ENCODE measurements at places on chromosomes 1 and 21.
A peak's percentile ranks its signal among the peaks of the same experiment; 100 is the strongest.

- no peak for DNase-seq
Measured at GRCh38 chr1:230125640-230126528, 58.8 kb downstream of the GALNT2 start.

DNA sequence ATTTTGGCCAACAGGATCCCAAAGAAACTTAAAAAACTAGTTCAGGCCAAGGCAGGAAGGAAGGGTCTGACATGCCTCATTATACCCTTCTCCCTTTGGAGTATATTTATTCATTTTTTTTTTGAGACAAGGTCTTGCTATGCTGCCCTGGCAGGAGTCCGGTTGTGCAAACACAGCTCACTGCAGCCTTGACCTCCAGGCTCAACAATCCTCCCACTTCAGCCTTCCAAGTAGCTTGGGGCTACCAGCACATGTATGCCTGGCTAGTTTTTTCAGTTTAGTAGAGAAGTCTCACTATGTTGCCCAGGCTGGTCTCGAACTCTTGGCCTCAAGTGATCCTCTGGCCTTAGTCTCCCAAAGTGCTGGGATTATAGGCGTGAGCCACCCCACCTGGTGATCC is 5.2 kb downstream of the YARS1 start:
- DNase-seq = no peak

DNA sequence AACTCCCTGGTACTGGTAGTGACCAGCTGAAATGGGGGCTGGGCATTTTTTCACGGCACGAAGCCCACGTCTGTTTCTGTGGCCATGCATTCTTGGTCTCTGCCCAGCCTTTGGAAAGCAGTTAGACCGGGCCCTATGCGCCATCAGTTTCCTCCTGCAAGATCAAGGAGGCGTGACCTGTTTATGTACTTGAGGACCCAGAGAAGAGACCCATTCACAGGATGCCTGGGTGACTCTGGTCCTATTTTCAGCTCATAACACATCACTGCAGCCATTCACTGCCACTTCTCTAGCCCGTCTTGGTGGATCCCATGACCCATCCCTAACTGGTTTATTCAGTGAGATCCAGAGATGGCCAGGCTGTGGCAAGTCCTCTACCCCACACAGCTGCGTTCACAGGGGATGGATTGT is 70.4 kb downstream of the SPSB1 start:
- DNase-seq = no peak

DNA sequence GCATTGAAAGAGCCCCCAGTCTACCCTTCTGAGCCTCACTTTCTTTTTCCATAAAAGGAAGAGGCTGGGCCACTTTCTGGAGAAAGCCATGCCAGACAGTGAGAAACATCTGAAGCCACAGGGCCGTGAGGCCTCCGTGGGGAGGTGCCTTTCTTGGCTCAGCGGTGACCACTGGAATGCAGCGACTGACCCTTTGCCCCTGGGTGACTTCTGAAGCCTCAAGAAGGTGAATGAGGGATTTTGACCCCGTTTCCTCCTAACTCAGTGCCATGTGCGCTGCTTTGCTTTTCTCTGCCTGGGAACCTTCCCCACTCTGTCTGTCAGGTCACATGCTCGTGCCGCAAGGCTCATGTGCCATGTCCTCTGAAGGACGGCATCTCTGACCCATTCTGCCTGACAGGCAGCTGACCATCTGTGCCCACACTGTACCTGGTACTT is 44.7 kb upstream of the A3GALT2 start:
- peak; percentile 73 for DNase-seq

DNA sequence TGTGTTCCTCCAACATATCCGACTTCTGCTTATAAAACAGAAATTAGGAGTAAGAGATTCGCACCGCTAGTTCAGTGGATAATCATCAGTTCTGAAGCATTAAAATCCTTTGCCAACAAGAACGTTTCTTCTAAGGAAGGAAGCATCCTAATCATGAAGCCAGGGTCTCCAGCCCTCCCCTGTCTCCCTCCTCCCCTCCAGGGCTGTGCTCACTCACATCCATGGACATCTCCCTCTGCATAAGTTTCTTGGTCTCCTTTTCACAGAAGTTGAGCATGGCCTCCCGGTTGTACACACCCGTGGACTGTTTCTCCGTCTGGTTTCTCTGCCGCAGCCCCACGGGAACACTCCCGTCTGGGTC is 505 bp downstream of the LMOD1 start:
- no peak for DNase-seq

DNA sequence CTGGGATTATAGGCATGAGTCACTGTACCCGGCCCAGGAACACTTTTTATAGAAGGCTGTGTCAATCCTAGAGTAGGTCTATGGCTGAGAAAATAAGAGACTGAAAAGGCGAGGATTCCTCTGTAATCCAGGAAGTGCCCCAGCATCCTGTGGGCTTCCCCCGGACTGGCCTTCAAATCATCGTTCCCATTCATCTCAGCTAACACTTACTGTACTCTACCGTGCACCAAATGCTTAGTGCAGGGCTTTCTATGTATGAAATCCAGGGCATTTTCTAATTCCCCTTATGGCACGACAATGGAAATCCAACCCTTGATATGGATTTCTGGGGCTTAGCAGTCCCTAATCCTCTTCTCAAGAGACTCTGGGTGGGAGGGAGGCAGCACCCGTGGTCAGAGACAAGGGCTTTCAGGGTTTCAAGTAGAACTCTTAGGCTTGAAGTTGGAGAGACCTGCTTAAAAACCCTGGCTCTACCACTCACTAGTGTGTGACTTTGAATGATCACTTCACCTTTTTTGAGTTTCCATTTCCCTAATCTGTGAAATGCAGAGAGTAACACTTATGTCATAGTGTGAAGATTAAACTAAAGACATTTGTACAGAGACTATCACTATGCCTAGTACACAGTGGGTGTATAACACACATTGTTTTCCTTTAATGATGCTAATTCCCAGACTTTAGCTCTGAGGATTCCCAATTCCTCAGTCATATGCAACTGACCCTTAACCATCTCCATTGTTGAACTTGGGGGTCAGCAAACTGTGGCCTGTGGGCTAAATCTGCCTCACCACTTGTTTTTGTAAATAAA is 20.3 kb downstream of the MECR start:
- no peak for DNase-seq

GRCh38 chr1:76727520-76727919 is 139.8 kb upstream of the ST6GALNAC5 start:
- no peak for DNase-seq

GRCh38 chr1:202160377-202160940 is at the start of gene PTPN7:
Gene PTPN7, minus strand, starts transcription at chr1:202160602. Its CDS starts 1,200 bp downstream, at chr1:202159402.
- DNase-seq = no peak

DNA sequence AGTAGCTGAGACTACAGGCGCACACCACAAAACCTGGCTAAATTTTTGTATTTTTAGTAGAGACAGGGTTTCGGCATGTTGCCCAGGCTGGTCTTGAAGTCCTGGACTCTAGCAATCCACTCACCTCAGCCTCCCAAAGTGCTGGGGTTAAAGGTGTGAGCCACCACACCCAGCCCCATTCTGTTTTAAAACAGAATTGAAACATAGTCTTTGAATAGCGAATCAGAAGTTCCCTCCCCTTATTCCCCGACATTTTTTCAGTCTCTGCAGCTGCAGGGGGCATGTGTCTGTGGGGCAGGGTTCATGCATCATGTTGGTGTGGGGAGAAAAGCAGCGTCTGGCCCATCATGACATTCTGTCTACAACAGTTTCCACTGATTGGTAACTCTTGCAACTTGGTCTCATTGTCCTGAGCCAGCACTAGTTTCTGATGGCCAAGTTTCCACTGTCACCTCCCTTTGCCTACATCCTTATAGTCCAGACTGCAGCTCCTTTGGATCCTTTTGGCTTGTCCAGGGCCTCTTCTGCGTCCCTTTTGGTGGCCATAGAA is 15.6 kb upstream of the HHAT start:
- no peak for DNase-seq

DNA sequence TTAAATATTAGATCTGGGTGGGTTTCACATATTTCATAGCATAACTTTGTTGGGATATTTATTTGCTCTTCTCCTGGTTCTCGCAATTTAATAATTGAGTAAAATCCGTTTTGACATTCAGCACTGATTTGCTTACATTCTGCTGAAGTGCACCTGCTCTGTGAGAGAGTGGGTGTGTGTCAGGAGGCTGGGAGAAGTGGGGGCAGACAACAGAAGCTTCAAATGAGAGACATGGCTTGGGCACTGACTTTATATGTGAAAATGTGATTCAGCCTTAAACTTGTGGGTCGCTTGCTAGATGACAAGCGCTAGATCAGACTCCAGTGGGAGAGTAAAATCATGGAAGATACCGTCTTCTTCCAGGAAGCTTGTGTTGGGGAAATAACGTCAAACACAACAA is 32.4 kb upstream of the KCNA2 start:
- DNase-seq = no peak

- no peak for DNase-seq
Measured at GRCh38 chr1:158754420-158754819, at the start of gene OR6K6. Gene OR6K6, plus strand, starts transcription at chr1:158754720. Its CDS starts 168 bp downstream, at chr1:158754888.

DNA sequence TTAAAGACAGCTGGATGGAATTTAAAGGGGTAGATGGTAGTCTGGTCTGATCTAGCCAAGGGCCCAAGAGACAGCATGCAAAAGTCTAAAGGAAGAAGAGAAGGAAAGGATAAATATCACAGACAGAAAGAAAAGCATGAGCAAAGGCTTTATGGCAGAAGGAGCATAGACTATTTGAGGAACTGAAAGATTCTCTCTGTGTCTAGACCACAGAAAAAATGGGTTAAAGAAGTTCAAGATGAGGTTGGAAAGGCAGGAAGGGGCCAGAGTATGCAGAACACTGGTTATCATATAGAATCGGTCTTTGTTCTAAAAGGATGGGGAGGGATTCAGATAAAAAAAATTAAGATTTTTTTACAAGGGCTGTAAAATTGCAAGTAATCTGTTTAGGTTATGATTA is 136.8 kb upstream of the SGIP1 start:
- no peak for DNase-seq

- no peak for DNase-seq
Measured at GRCh38 chr1:47827109-47827508, 170.1 kb downstream of the TRABD2B start.

DNA sequence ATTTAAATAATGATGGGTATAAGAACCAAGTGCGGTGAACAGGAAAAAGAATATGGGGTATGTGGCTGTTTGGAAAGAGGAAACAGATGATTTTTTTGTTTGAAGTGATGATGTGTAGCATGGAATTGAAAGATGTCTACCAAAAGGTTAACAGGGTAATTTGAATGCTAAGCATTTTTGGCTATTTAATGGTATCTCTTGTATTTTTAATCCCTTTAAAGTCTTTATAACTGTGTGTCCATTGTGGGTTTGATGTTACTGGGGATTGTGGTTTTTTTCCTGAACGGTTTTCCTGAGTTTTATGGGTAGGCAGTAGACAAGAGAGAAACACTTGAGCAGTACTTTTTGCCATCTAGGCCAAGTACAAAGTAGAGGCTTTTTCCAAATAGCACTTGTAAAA is 63.2 kb downstream of the PRDM2 start:
- DNase-seq = no peak

DNA sequence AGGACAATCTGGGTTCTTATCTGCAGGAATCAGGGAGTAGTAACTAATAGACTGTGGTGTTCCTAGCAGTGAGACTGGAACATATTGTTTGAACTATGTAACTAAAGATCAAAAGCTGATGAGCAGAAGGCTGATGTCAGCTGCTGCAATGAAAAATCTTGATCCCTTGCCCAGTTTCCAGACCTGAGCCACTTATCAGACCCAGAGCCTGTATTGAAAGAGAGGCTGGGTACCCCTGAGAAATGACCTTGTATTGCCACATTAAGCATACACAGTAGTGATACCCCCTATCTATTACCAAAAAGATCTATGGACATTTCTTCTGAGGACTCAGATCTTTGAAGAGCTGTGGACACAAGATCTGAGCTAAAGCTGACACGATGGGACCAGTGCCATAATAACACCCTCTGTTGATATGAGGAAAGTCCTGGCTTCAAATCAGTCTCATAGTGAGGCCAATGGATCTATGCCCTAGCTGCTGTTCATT is 178.0 kb upstream of the GALNT2 start:
- no peak for DNase-seq

GRCh38 chr1:58722967-58723366 is 23.1 kb upstream of the MYSM1 start:
- DNase-seq = peak; percentile 20

- DNase-seq = no peak
Measured at GRCh38 chr1:4690951-4691675, 36.7 kb downstream of the AJAP1 start.

DNA sequence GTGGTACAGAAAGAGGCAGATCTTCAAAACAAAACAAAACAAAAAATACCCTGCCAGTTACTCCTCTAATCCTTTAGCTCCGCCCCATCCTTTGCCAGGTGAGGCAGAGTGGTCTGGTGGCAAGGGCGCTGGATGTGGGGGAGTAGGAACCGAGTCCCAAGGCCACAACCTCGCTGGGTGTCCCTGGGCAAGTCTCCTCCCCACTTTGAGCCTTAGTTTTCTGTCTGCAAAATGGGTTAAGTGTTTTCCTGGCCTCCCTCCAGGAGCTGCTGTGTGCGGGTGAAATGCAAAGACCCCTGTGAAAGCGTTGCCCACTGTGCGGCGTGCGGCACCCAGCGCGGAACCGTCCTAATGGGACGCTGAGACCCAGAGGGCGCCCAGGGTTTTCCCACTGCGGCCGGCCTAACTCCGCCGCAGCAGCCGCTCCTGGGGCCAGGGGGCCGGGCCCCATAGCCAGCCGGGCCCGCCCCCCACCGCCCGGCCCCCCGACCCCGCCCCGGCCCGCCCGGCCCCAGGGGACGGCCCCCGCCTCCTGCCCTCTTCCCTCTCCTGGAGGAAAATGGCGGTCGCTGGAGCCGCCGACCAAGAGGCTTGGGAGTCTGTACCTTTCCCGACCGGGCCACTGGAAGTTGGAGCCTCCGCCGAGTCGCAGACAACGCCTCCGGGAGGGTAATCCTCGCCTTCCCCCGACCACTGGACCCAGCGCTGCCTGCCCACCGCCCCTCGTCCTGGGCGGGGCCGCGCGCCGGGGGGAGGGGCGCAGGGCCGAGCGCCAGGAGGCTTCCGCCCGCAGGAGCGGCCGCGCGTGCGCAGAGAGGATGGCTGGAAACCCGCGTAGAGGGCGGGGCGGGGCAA is at the start of the genes ERMAP and SVBP:
TSS of gene ERMAP (plus strand) at position 538 of the 855 bp plus-strand sequence. CDS start 13,327 bp downstream, outside the sequence.
TSS of gene SVBP (minus strand) at position 813 of the 855 bp plus-strand sequence. CDS start 853 bp downstream, outside the sequence.
- DNase-seq = peak; percentile 91

GRCh38 chr1:104706631-104707147 is 957.0 kb downstream of the AMY1C start:
- no peak for DNase-seq

- peak; percentile 64 for DNase-seq
Measured at GRCh38 chr1:159921700-159922504, 3.4 kb downstream of the TAGLN2 start.

DNA sequence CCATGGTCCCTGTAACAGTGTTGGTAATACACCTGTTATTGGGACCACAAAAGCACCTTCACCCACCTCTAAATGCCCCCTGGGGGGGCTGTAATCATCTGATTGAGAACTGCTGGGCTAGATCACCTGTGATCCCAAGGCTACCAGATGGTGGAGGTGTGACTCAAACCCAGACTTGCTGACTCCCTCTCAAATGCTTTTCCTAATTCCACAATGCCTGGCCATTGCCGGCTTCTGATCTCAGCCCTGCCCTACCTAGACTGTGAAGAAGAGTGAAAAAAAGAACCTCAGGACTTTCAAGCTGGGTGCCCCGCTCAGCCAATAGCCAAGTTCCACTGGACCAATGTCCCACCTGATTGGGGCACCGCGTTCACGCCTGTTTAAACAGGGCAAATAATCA is 9.6 kb downstream of the TMEM9 start:
- DNase-seq = no peak

- peak; percentile 27 for DNase-seq
Measured at GRCh38 chr1:161307892-161308638, 1.7 kb downstream of the MPZ start.
